ENCODE measurements at places on chromosomes 5 and 9.

- H3K4me3 ChIP-seq, result peak overlapping the region; percentile 51
- peaks cover 44% of the 10 kb centered on the region for H3K27me3 ChIP-seq
- H3K27ac ChIP-seq, result no peak overlapping the region
- DNase-seq, result peak; percentile 70
- H3K36me3 ChIP-seq, result no peaks in the 10 kb centered on the region
Measured at GRCh38 chr9:127921557-127922120, 4.8 kb upstream of the ST6GALNAC4 start.

DNA sequence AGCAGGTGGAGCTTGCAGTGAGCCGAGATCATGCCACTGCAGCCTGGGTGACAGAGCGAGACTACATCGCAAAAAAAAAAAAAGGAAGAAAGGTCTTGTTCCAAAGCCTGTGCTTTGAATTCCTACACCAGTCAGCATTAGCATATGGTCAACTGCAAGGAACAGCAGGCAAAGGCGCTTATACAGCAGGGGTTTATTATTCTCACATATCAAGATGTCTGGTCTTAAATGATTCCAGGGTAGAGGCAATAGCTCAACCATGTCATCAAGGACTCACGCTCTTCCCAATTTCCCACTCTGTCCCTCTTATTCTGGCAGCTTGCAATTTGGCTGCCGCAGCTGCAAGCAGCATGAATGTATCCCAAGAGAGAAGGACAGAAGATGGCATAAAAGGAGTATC, 28.6 kb upstream of the HRH2 start:
- no peak for DNase-seq
- no peaks in the 10 kb centered on the region for H3K36me3 ChIP-seq
- H3K4me3 ChIP-seq, result no peak overlapping the region
- no peak overlapping the region for H3K27ac ChIP-seq
- no peaks in the 10 kb centered on the region for H3K27me3 ChIP-seq

DNA sequence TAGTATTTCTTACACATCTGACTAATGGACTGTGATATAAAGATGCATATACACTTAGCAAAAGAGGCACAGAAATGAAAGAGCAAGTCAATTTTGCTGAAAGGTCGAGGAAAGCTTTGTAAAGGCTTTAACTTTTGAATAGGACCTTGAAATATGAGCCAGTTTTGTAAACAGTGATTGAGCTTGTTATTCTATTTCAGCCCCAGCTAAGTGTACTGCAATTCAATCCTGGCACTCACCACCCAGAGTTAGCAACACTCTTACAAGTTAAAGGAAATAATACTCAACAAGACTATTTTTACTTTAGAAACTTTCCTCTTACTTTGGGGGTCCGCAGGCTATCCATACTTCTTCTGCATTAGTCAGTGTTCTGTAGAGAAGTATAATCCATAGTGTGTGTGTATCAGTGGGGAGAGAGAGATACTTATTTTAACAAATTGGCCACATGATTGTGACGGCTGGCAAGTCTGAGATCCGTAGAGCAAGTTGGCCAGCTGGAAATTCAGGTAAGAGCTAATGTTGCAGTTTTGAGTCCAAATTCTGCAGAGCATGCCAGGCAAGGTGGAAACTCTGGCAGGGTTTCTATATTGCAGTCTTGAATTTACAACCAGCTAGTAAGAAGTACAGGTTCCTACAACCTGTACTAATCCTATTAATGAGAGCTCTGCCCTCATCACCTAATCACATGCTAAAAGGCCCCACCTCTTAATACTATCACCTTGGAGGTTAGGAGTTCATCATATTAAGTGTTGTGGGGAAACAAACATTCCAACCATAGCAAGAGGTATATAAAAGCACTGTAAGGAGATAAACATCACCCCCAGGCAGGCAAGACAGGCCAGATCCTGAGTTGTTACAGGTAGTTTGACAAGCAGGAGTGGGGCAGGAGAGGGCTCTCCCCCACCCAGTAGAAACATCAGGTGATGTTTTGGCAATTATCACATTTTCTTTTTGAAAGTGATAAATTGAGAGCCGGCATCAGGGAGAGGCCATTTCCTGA, 33.6 kb downstream of the IL7R start:
- no peaks in the 10 kb centered on the region for H3K4me1 ChIP-seq
- no peaks in the 10 kb centered on the region for H3K27me3 ChIP-seq
- H3K36me3 ChIP-seq, result no peaks in the 10 kb centered on the region
- no peak overlapping the region for H3K27ac ChIP-seq
- no peak for DNase-seq

DNA sequence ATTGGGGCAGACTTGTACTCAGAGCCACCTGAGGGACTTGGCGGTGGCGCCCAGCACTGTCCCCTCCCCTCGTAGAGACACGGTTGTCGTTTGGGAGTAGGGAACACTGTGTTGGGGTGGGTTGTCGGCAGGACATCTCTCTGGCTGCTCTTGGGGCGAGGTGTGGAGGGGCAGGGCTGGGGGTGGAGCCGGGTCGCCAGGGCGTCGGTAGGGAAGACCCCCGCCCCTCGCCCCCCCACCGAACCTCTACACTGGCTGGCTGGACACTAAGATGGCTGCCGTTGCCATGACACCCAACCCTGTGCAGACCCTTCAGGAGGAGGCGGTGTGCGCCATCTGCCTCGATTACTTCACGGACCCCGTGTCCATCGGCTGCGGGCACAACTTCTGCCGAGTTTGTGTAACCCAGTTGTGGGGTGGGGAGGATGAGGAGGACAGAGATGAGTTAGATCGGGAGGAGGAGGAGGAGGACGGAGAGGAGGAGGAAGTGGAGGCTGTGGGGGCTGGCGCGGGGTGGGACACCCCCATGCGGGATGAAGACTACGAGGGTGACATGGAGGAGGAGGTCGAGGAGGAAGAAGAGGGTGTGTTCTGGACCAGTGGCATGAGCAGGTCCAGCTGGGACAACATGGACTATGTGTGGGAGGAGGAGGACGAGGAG, 778 bp downstream of the TRIM41 start:
- H3K36me3 ChIP-seq, result peaks cover 10% of the 10 kb centered on the region
- H3K27me3 ChIP-seq, result no peaks in the 10 kb centered on the region
- DNase-seq, result no peak
- H3K4me1 ChIP-seq, result peaks cover 37% of the 10 kb centered on the region
- peak overlapping the region; percentile 96 for H3K4me3 ChIP-seq
- H3K27ac ChIP-seq, result peak overlapping the region; percentile 100

GRCh38 chr5:112064271-112064701, 307.3 kb upstream of the NREP start:
- no peak overlapping the region for H3K27ac ChIP-seq
- H3K36me3 ChIP-seq, result no peaks in the 10 kb centered on the region

GRCh38 chr5:51043745-51044144, 339.5 kb upstream of the ISL1 start:
- no peak overlapping the region for H3K4me3 ChIP-seq
- no peaks in the 10 kb centered on the region for H3K36me3 ChIP-seq
- no peaks in the 10 kb centered on the region for H3K4me1 ChIP-seq
- no peaks in the 10 kb centered on the region for H3K27me3 ChIP-seq

DNA sequence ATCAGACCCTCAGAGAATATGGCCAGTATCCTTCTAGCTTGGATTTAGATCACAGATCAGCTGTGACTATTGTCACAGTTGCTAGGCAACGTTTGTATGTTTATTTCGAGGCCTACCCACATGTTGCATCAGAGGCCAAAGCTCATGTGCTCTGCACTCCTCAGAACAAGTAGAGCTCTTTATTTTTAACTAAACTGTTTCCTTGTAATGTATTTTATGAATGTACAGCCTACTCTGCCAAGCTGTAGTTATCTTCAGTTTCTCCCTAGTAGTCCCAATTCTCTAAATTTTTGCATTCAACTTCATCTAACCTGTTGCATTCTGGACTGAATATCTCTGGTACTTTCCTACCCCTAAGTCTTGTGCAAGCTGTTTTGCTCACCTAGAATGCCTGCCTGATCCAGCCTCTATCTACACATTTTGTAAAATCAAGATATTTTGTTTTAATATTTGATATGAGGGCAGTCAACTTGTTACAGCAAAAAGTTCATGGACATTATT, 52.8 kb downstream of the CAST start:
- H3K27me3 ChIP-seq, result no peaks in the 10 kb centered on the region
- no peak overlapping the region for H3K4me3 ChIP-seq
- DNase-seq, result no peak
- no peaks in the 10 kb centered on the region for H3K36me3 ChIP-seq
- peak overlapping the region; percentile 97 for H3K27ac ChIP-seq
- peaks cover 100% of the 10 kb centered on the region for H3K4me1 ChIP-seq

DNA sequence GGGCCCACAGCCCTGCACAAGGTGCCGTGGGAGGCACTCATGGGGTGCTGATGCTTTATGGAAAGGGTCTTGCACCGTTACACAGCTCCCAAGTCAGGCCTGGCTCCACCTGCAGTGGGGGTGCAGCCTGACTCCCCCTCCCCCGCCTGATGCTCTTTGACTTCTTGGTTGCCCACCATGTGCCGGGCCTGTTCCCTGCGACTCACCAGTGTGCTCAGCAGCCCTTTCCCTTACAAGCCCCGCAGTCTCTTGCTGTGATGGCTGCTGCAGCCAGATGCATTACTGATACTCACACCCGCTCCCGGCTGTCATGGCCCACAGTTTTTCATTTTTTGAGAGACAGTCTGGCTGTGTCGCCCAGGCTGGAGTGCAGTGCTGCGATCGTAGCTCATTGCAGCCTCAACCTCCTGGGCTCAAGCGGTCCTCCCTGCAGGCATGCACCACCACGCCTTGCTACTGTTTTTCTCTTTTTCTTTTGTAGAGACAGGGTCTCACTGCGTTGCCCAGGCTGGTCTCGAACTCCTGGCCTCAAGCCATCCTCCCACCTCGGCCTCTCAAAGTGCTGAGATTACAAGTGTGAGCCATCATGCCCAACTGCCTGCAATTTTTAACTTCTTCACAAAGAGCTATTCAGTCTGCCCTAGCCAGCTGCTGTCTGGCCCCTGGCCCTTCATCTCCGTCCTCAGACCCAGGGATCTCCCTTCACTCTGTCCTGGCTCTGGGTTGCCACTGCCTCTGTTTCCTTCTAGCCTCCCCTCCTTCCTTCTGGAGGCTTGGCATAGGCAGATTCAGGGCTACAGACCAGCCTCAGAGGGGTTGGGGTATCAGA, 109.5 kb downstream of the RXRA start:
- peaks cover 41% of the 10 kb centered on the region for H3K36me3 ChIP-seq
- peak overlapping the region; percentile 45 for H3K4me3 ChIP-seq
- no peaks in the 10 kb centered on the region for H3K27me3 ChIP-seq
- DNase-seq, result no peak
